ENCODE measurements at places on chromosomes 7 and 10.

GRCh38 chr7:94042381-94042780 is 38.2 kb upstream of the BET1 start:
- DNase-seq, result no peak

GRCh38 chr10:34029455-34029854 is 695.0 kb upstream of the NRP1 start:
- no peak for DNase-seq

GRCh38 chr10:71468363-71469094 is 71.8 kb downstream of the CDH23 start:
- DNase-seq, result no peak

- DNase-seq, result peak; percentile 35
Measured at GRCh38 chr10:124092860-124093773, at the start of gene CHST15. Gene CHST15 (minus strand): TSS chr10:124093598. CDS start chr10:124046212, 47,386 bp downstream.

GRCh38 chr10:110833234-110833940 is 38.3 kb upstream of the PDCD4 start:
- DNase-seq, result no peak

GRCh38 chr10:13003759-13004158 is 2.2 kb upstream of the CCDC3 start:
- DNase-seq, result no peak

DNA sequence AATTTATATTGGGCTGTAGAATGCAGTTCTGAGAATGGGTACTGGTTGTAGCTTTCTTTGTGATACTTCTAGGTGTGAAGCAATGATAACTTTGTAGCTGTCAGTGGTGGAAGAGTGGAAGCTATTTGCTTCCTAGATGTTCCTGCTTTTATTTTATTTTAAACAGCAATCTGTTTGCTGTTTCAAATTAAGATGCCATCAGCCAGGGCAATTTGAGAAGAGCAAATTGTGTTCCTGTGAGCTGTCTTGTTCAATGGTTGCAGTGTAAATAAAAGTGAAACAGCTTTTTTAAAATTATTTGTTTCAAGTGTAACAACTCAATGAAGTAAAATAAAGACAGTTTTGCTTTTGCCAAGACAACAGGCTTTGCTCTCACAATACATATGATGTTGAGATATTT is 150.8 kb upstream of the TMEM229A start:
- DNase-seq, result no peak

DNA sequence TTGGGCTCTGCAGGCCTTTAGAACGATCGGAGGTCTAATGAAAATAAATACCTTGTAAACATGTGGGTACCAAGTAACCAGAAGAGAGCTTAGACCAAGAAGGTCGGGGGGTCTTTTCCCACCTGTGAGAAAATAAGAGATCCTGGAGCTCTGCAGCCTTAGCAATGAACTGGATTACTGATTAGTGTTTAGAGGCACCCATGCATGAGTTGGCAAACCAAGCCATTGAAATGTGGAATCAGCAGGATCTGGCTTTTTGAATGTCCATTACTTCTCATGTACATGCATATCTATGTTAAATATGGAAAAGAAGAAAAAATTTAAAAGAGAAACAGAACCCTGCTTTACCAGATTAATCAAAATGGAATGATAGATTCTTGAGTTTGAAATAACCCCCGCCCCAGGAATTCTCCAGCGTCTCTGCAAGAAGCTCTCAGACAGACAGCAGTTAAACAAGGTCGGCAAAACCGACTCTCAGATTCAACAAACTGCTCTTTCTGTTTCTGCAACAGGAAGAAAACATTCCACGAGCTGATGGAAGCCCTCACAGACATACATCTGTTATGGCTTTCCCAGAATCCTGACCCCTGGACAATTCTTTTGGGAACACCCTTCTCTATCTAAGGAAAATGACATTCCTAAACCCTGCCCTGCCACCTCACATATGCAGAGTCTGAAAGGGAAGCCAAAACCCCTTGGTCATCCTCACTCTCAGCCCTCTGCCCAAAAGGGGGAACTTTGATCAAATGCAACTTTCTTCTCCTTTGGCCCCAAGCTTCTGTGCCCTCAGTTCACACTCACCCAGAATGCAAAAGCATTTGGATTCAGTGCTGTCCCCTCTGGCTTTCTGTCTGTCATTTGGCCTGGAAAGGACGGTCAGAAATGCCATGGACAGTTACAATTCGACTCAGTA is 78.7 kb upstream of the EN2 start:
- no peak for DNase-seq

DNA sequence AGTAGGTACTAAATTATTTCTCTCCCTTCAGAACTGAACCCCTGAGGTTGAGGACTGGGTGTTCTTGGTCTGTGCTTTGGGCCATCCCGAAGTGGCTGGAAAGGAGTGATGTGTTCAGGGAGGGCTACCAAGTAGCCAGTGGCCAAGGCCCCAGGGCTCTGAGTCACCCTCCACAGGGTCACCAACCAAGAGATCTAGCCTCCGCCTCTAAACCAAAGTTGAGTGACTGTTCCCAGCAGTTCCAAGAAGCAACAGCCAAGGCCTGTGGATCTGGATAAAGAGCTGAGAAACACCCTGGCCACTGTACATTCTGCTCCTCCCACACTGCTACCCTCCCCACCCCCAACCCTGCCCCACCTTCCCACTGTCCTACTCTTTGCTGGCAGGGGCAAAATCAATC is 35.5 kb upstream of the KCNMA1 start:
- no peak for DNase-seq

DNA sequence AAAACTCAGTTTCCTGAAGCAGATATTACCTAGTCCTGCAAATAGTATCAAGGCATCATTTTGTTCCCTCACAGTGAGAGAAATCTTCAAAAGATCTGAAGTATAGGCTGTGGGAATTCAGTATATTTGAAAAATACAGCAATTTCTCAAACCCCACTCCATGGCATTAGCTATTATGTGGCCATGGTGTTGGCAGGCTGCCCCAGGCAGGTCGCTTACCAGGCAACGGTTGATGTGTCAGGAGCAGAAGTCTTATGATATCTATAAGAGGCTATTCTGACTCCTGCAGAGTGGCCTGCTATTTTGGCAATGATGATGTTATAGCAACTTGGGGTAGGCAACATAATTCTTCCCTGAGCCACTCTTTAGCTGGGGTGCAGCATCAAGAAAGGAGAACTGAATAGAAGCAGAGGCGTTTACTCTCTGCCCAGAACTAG is 187.9 kb downstream of the PLXDC2 start:
- DNase-seq, result no peak

DNA sequence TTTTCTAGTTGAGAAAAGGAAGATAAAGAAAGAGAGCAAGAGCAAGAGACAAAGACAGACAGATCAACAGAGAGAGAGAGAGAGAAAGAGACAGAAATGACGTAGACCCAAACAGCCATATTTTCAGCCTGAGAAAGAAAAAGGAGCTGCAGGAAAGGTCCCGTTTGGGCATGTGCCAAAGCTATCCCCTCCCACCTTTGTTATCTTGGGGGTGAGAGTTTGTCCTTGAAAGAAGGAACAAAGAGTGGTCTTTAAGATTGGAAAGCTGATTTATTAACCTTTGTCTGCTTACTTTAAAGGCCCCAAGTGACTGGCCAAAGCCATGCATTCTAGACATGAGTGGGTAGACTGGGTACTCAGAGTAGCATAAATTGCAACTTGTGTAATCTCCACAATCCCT is 98.2 kb downstream of the AOAH start:
- no peak for DNase-seq

DNA sequence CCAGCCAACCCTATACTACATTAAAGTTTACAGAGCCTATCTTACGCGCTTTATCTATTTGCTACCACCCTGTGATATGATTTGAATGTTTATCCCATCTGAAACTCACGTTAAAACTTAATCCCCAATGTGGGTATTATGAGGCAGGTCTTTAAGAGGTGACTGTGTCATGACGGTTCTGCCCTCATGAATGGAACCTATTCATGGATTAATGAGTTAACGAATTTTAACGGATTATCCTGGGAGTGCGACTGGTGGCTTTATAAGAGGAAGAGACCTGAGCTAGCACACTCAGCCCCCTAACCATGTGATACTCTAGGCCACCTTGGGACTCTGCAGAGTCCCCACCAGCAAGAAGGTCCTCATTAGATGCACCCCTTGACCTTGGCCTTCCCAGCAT is 37.8 kb downstream of the SRPK2 start:
- DNase-seq, result no peak

GRCh38 chr10:74483356-74483755 is 332.3 kb downstream of the ADK start:
- DNase-seq, result no peak

- no peak for DNase-seq
Measured at GRCh38 chr10:35517431-35518181, 87.5 kb upstream of the GJD4 start.

- DNase-seq, result peak; percentile 73
Measured at GRCh38 chr7:78226059-78226719, 427.6 kb downstream of the PHTF2 start.

DNA sequence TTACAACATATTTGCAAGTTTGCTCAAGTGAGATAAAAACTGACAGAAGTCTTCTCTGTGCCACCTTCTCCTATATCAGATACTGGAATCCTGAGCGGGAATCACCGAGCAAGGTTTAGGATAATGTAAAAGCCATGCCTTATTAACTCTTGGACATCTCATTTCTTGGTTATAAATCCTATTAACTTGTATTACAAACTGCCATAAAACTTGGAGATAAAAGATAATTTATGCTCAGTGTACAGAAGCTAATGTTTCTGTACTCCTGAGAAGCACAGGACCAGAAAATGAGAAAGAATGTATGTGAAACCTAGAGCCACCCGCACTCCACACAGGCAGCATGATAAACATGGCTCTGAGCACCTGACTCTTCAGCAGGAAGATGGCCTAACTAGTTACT is 181.2 kb upstream of the NOBOX start:
- DNase-seq, result no peak

DNA sequence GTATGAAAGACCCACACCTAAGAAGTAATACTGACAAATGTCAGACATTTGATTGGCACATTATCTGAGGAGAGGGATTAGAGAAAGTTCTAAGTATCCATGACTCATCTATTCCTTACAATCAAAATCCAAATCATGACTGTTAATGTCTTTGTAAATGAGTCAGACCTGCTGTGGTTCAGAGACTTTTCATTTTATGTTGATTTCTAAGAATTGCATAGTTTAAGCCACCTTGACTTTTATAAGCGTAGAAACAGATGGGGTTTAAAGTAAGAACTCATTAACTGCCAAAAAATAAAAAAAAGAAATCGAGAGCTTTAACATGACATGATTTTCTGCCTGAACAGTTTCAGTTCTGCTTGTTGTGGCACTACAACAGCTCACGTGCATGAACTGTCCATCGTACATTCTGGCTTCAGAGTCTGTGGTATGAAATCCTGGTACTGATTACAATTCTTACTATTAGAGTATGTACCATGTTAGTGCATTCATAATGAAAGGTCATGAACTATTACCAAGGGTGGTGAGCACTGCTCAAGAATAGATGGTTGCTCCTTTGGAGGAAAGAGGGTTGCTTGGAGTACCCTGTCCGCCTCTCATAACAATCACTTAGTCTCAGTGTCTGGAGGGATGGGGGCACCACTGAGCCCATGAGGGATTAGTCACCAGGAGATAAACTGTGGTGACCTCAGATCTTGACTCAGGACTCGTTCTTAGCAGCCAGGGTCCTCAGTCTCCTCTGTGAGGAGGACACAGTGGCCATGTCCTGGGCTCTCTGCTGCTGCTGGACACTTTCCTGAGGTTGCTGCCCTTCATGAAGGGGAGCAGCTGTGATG is 42.2 kb downstream of the ACSM6 start:
- no peak for DNase-seq

DNA sequence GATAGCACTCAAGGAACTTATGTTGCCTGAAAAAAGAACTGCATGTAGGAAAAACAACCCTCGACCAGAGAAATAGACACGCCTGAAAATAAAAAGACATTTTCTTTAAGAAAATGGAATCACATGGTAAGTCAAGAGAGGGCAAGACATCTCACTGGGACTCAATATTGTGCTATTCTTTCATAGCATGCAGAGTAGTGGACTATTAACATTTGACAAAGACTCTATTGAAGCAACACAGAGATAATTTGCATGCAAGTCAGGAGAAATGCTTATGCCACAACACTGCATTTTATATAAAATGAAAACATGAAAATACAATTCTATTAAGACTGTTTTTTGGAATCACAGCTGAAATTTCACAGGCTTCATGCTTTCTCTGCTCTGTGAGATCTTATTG is 77.9 kb upstream of the RHOBTB1 start:
- no peak for DNase-seq

DNA sequence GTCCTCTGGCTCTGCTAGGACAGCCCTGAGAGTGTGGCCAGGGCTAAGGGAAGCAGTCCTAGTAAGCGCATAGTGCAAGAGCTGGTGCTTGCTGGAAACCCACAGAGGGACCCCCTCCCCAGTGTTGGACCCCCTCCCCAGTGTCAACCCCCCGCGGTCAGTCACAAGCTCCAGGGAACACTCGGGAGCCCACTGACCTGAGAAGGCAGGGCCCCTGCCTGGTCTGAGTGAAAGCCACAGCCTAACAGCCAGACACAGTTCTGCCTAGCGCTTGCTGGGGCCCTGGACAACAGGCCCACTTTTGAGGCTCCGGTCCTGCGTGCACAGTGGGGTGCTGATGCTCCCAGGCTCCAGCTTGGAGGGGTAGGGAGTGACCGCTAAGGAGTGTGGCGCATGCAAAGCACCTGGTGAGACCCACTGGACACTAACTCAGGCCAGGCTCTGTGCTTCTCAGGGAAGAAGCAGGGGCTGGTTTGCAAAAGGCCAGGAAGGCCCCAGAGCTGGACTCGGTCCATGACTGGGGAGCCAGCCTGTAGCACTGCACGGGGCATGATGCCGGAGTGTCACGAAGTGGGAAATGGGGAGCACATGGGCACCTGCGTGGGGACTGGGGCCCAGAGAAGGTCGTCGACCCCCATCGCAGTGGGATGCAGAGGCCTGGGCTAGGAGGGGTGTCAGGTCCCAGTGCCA is 175.8 kb upstream of the PPP2R2D start:
- no peak for DNase-seq

GRCh38 chr10:61847087-61847486 is 54.4 kb upstream of the ARID5B start:
- no peak for DNase-seq

DNA sequence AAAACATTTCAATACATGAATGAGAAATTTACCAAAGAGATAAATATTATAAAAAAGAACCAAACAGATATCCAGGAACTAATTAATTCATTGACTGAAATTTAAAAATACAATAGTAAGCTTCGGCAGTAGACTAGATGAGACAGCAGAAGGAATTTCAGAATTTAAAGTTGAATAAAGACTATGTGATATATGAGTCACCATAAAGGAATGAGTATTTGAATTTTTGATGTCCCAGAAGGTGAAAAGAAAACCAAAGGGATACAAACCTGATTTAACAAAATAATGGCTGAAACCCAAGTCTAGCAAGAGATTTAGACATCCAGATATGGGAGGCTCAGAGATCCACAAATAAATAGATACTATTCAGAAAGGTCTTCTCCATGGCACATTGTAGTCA is 623.9 kb upstream of the FOXK1 start:
- DNase-seq, result no peak

DNA sequence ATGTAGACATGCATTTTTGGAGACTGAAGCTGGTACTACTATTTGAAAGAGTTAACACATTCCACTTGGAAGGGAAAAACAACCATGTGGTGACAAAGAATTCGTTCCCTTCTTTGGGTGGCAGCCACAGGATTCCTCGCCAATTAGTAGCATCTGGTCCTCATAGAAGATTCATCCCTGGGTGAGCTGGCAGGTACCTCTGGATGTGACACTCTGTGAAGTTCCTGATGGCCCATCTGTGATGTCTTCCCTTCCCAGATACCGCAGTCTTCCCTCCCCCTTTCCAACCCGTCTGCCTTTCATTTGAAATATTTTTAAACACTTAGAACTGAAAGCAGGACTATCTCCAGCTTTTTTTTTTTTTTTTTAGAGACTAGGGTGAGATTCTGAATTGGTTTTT is 569.5 kb downstream of the TYW1 start:
- DNase-seq, result no peak

Measured in D341Med (cell line).